ENCODE measurements at places on chromosomes 11 and 22. TPM values are rescaled to one million over a fixed set of nuclear protein-coding genes. Genes with fewer than 3 reads are reported as not detected.

GRCh38 chr22:33515795-33516194, 404.5 kb downstream of the LARGE1 start:
- DNase-seq = no peak

- no peak for DNase-seq
These were observed 1.7 kb upstream of the OR52K1 start for GRCh38 chr11:4480577-4481239.

GRCh38 chr11:79363861-79364378, 76.9 kb downstream of the TENM4 start:
- DNase-seq = no peak

DNA sequence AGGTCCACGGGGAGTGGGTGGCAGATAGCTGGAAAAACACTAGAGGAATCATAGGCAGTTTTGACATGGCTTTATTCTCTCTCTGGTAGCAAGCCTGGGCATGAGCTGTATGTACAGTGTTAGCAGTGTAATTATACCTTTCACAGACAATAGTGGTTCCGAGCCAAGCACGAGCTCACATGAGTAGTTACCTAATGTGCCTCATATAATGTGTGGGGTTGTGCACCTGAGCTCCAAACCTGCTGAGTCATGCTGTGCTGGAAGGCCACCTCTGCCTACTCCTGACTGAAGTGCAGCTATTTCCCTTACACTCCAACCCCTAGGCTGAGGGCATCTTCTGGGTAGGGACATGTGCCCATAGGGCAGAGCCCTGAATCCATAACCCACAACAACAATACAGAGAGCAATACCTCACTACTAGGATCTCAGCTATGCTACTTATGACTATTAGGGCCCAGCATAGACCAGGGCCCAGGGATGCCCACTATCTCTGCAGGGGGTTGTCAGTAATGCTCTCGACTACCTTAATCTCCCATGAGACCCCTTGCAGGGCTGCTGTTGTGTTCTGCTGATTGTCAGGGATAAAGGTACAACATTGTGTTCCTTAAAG, 432.1 kb downstream of the DYNC2H1 start:
- DNase-seq = no peak

DNA sequence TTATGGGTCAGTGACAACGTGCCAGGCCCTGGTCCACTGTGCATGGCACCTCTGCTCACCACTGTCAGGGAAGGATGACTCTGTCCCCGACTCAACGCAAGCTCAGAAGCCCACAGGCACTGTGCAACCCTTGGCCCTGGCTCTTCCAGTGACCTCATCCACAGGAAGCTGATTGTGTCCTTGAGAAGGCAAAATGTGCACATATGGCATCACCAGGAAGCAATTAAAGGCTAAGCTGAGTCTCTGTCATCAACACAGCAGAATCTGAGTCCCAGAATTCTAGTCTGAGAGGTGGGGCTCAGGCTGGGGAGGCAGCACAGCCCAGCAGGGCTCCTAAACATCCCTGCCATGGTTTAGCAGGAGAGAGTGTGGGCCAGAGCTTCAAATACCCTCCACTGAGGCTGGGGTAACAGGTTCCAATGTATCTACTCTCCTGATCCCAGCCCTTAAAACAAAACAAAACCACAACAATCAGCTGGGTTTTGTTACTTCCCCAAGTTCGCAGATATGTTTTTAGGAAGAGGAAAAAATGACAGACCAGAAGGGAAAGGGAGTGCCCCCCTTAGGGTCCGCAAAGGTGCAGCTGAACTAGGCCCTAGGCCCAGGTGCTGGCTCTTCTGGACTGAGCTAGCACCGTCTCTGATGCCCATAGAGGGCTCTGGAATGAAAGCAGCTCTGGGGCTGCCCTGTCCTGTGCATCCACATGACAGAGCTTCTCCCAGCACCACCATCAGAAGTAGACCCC, 33.5 kb upstream of the GNAZ start:
- no peak for DNase-seq

DNA sequence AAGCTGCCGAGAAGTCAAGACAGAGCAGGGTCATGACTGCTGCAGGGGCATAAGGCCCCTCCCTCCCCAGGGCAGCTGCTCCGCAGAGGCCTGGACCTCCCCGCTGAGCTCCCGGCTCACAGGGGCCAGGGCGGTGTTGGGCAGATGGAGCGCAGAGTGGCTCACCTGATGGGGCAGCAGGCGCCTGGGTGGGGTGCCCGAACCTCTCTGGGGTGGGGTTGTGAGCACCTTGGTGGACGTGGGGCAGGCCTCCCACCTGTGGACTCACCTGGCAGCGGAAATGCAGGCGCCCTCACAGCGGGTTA, 22.9 kb downstream of the MUC6 start:
- no peak for DNase-seq

DNA sequence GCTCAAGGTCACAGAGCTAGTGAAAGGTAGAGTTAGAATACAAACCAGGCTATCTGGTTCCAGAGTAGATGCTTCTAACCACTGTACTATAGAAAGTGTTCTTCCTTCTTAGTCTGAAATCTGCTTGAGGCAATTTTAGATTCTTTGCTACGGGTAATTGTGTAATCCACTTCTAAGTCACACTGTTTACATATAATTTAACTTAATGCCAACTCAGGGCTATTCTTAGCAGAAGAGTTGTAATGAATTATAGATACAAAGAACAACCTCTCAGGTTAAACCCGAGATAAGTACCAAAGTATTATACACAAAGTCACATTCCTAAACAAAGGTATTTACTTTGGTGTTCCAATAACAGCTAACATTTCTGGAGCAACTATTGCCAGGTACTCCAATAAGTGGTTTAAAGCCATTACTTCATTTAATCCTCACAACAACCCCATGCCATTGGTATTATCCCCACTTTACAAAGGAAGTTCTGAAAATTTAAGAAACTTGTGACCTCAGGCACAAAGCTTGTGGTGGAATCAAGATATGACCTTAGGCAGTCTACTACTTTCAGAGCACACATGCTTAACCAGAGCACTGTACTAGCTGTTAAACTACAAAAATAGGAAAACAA, 31.1 kb upstream of the DDI1 start:
- no peak for DNase-seq

GRCh38 chr11:117872975-117873827, 3.3 kb downstream of the FXYD6 start:
- no peak for DNase-seq

DNA sequence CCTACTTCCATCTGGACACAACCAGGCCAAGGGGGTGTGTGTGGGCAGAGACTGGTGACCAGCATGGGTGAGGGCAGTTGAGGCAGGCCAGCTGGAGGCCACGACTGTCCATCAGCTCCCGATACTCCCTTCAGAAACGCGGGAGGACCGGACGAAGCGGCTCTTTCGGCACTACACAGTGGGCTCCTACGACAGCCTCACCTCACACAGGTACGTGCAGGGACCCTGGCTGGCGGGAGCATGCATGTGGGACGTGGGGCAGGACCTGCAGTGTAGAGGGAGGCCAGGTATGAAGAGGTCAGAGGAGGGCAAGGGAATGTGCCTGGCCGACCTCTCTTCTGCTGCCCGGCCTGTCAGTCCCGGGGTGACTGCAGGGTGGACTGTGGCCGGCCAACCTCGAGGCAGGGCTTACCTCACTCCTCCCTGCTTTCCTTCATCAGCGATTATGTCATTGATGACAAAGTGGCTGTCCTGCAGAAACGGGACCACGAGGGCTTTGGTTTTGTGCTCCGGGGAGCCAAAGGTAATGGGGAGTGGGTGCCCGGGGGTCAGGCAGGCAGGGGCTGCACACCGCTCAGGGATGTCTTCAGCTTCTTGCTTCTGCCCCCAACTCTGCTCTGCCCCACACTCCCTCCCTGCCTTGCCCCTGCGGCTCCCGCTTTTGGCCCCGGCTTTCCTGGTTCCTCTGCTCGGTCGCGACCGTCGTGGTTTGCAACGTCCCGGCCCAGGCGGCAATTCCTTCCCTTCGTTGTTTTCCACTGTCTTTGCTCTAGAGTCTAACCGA, 31.3 kb downstream of the SHANK3 start:
- DNase-seq = no peak

GRCh38 chr11:123196060-123196714, 1.1 kb upstream of the CLMP start:
- DNase-seq = no peak

- no peak for DNase-seq
These were observed 16.3 kb upstream of the GNAZ start for GRCh38 chr22:23053912-23054530.

- no peak for DNase-seq
These were observed at the start of gene LMF2 for GRCh38 chr22:50507421-50507990. Gene LMF2, minus strand, starts transcription at chr22:50507702. Its CDS starts 27 bp downstream, at chr22:50507675.

DNA sequence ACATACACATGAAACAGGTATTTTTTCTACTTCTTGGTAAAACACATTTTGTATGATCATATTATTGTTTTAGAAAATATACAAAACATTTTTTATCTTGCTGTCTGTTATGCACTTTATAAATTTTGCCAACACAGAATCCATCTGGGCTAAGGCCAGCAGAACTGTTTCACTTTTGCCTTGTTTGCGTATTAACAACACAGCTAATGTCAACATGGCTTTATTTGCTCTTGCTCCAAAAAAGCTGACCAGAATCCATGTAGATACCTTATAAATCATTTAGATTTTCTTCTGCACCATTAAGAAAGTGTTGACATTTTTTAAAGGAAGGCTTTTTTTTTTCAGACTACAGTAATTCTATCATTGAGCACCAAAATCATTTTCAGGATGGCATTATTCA, 58.1 kb upstream of the PGR start:
- no peak for DNase-seq

Gene C11orf21
- not detected for total RNA-seq

Gene KCNJ4
- total RNA-seq = not detected

Gene USH1C
- not detected for total RNA-seq

Gene NXPE4
- not detected for total RNA-seq
